Right forelimb (tissue), 1 donor: ENCODE measurements at places on chromosomes 3 and 15.

DNA sequence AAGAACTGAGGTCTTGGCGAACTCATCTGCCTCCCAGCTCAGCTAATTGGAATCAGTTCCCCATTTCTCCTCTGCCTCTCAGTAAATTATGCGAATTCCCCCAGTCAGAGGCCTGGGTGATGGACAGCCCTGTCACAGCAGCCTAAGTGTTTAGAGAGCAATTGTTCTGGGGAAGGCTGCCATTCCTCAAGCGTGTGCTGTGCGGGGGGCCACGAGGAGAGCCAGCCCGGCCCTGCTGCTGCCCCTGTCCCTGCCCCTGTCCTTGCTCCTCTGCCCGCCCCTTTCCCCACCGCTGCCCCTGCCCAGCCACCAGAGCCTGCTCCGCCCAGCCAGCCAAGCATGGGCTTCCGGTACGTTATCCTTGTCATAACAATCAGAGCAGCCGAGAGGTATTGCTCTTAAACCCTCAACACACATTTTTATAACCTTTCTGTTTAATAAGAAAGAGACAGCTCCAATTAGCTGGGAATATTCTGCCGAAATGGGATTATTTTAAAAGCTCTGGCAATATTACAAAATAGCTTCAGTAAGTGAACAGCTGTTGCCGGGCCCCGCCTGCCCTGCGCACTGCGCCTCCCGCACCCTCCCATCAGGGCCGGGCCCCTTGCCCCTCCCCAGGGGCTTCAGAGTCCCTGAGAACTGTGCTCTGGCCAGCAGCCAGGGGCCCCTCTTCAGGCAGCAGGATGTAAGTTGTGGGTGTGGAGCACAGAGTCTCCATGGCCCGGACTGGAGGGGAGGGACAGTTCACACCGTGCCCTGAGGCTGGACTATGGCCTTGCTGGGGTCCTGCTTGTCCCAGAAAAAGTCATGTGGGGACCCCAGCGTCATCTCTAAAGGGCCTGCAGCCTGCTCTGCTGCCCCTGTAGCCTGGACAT is 12.4 kb upstream of the CACNA2D2 start:
- peak; percentile 70 for DNase-seq

DNA sequence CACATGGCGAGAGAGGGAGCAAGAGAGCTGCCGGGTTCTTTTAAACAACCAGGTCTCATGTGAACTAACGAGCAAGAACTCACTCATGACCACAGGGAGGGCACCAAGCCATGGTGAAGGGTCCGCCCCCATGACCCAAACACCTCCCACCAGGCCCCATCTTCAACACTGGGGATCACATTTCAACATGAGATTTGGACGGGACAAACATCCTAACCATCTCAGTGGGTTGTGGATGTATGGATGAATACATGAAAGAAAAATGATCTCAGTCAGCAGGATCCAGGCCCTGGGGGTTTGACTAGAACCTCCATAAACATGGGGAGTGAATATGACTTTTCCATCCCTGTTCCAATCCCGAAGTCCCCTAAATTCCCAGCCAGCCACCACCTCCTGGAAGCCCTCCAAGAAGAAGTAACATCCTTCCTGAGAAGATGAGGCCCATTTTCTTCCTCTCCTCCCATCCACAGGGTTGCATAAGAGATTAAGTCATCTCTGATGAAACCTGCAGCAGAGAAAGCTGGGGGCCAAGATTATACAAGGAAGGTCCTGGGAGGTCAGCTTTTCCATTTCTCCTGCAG is 9.5 kb downstream of the CAV3 start:
- DNase-seq: no peak

DNA sequence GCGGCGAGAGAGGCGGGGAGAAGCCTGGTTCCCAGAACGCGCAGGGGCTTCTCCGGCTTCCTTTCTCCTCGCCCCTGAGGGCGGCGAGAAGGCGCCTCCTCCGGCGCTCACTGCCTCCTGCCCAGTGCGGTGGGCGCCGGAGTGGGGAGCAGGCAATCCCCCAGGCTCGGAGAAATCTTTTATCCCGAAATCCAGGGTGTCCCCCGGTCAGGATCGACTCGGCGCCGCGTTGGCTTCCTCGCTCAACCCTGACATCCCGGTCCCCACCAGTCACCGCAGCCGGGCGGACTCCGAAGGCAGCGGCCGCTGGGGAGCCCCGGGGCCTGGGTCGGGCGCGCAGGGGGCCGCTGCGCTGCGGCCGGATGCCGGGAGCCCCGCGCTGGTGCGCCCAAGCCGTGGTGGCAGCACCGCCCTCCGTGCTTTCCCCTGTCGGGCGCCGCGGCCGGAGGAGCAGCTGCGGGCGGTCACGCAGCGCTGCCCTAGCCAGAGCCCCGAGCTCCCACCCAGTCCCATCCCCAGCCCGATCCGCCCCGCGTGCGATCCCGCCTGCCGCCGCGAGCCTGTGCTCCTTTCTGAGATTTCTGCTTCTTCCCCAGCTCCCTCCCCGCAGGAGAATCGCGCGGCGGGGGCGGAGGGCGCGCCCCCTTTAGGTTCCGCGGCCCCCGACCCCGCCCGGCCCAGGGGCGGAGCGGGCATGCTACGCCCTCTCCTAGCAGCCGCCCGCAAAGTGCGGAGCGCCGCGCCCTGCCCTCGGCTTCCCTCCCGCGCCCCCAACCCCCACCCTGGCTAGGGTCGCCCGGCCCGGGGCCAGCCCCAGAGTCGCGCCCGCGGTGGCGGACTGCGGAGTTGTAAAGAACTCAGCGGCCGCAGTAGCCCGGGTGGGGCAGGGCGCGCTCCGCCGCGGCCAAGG is 683 bp upstream of the CACNA2D3 start:
- DNase-seq: peak; percentile 57

GRCh38 chr3:173957646-173958045 is 560.1 kb downstream of the NLGN1 start:
- no peak for DNase-seq

DNA sequence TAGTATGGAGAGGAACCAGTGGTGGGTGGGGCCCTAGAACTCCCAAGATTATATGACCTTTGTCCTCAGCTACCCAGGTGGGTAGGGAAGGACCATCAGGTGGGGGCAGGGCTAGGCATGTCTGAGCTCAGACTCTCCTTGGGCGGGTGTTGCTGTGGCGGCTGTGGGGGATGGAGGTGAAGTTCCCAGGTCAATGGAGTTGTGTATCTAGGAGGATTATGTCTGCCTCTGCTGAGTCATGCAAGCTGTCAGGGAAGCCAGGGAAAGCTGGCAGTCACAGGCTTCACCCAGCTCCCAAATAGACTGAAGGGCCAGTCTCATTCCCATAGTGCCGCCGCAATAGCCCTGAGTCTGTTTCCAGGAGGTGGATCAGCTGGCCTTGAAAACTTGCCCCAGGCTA is 139.7 kb upstream of the CFAP20DC start:
- no peak for DNase-seq

DNA sequence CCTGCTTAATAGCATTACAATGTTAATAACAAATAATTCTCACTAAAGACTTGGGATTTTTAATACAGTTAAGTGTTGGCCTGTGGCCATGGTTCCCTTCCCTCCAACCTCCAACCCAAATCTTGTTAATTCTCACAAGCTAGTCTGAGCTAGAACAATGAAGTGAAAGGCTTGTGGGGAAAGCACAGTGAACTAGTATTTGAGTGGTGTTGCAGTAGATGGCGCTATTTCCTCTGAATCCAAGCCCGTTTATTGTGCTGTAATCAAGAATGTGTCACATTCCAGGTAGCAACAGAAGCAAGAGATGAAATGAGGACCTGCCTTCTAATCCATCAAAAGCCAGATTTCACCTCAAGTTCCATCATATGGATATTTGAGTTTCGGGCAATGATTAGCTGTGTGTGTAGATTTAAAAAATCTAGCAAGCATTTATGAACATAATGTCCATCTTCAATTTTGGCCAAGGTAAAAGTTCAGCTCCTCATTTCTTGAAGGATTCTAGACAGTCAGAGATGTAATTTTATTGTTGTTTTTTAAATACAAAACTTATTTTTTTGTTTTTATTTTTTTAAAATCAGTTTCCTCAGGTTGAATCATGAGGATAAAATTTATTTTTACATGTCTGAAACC is 160.7 kb downstream of the SQOR start:
- DNase-seq: no peak
